Lower leg skin (tissue), 4 donors: ENCODE measurements at places on chromosomes 2 and 18.

DNA sequence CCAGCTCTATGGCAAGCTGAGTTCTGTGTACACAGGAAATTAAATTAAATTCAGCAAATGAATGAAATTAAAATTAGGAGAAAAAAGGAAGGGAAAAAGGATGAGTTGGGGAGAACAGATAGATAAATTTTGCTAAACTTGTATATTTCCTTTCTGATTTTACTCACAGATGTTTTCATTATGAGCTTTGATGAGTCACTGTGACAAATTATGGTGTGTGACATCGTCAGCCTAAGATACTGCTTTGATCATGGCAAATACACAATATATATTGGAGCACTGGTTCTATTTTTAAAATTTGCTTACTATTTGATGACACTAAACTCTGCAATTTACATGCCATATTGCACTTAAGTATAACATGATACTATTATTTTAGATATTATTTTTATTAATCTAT lies 464.6 kb upstream of the SPHKAP start:
- DNase-seq = no peak

- no peak for DNase-seq
Measured at GRCh38 chr18:13436576-13436975, 218.0 kb downstream of the LDLRAD4 start.

- no peak for DNase-seq
Measured at GRCh38 chr18:63774511-63774910, 707 bp upstream of the SERPINB7 start.

- peak; percentile 92 for DNase-seq
Measured at GRCh38 chr18:51110073-51110797, 80.2 kb downstream of the SMAD4 start.

- no peak for DNase-seq
Measured at GRCh38 chr2:142140434-142140845, 9.6 kb upstream of the LRP1B start.

DNA sequence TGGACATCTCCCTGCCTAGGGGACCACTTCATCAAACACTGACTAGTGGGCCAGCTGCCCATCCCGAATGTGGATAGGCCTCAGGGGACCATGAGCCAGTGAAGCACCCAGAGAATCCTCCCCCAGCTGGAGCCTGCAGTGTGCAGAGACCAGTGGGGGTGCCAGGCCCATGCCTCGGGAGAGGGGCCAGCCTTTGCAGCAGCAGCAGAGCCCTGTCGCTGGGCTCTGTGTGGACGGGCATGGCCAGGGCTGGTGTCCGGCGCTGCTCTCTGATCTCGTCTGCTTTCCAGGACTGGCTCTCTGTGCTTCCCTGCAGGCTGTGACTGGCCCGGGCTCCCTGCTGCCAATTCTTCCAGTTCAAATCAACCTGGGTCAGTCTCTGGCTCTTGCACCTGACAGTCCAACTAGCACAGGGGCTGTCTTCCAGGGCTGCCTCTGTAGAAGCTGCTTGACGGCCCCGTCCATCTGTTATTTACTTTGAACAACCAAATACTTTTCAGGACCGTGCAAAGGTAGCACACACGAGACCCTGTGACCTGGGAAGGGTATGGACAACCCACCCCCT lies 11.4 kb downstream of the KCNIP3 start:
- DNase-seq = no peak

DNA sequence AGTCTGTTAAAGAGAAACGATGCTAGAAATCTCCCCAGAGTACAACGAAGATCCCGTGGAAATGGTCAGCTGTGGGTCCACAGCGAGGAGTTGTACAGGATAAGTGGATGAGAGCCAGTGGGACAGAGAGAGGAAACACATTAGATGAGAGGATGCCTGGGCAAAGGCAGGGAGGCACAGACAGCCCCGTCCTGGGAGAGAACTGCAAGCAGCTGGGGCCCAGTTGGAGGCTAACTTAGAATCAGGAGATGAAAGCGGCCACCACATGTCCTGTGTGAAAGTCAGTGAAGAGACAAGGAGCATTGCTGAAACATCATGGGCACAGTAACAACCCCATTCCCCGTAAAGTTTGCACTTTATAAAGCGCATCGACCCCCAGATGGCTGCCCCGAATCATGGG lies 157.5 kb downstream of the RAPGEF4 start:
- DNase-seq = no peak

DNA sequence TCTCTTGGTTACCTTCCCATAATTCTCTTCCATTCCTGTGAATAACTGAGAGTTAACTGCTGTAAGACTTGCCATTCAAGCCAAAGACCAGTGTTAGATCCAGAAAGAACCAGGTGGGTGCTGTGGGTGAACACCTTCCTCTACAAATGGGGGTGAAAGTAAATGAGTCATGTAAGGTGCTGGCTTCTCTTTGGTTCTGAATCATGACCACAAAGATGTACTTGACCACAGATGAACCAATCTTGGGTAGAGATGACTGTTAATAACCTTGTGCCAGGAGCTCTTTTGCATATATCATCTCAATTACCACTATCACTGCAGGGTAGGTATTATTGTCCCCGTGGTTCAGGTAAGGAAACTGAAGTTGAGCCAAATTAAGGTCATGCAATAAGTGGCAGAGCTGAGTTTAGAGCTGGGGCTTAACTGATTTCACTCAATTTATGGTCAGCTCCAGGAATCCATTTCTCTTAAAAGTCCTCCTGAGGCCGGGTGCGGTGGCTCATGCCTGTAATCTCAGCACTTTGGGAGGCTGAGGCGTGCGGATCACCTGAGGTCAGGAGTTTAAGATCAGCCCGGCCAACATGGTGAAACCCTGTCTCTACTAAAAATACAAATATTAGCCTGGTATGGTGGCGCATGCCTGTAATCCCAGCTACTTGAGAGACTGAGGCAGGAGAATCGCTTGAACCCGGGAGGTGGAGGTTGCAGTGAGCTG lies 244.9 kb upstream of the CXCR4 start:
- DNase-seq = no peak

DNA sequence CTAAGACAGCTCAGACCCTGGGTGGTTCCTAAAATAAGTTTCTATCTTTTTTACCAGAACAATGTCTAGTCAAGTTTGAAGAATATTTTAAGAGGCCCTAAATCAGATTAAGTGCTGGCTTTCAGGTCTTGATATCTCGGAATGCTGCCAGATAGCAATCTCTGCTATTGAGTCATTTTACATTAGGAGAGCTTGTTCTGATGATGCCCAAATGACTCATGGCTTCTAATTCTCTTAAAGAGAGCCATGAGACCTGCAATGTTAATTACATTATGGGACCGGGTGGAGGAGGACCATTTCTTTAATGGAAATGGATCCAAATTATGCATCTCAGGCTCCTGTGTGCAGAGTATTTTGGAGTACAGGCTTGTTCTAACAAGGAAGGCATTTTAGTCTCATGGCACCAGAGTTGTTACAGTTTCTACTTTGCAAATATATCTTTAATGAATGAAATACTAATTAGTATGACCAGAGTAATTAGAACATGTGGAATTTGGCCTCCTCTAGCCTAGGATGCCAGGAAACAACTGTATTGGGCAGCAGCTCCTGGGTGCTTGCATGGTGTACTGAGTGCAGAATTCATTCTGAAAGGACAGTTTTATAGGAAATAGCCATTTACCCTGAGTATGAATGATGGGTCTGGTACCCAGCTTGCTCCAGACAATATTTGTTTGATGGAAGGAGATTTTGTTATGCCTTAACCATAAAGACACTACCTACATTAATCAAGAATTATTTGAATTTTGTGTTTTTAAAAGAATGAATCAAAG lies 94.0 kb upstream of the SULT1C3 start:
- DNase-seq = no peak

DNA sequence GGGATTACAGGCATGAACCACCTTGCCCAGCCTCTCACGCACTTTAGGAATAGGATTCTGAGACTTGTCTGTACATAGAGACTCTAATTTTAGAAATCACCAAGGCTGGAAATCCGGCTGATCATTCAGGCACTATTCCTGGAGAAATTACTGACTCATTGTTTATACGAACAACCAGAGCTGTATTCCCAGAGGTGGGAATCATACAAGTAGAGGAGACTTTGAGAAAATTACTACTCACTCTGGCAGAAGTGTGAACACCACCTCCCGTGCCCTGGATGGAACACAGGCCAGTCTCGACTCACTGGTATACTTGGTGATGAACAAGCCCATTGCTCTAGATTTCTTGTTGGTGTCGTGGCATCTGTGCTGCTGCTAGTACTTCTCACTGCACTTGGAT lies 5.8 kb upstream of the ADNP2 start:
- no peak for DNase-seq

GRCh38 chr2:26074676-26075075 lies 40.8 kb downstream of the RAB10 start:
- DNase-seq = no peak

DNA sequence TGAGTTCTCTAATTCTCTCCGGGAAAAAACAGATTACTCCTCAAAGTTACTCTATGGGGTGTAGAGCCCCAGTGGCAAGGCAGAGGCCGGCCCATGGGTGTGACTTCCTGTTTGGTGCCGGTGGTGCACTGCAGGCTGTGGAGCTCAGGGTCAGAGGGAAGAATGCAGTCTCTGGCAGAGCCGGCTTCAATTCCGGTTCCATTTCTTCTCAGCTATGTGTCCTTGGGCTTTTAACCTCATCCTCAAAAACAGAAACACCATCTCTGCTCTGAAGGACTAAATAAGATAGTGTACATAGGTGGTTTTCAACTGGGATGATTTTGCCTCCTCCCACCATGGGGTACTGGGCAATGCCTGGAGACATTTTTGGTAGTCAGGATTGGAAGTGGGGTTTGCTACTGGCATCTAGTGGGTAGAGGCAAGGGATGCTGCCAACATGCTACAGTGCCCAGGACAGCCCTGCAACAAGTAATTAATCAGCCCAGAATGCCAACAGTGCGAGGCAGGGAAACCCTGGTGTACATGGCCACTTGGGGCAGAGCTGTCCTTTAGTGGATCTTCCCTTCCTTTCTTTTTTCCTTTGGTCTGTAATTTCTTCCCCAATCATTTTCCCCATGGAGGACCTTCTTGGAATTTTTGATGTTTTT lies 81.2 kb downstream of the INSIG2 start:
- peak; percentile 87 for DNase-seq

GRCh38 chr2:121790276-121790956 lies 35.0 kb downstream of the TSN start:
- DNase-seq = no peak

DNA sequence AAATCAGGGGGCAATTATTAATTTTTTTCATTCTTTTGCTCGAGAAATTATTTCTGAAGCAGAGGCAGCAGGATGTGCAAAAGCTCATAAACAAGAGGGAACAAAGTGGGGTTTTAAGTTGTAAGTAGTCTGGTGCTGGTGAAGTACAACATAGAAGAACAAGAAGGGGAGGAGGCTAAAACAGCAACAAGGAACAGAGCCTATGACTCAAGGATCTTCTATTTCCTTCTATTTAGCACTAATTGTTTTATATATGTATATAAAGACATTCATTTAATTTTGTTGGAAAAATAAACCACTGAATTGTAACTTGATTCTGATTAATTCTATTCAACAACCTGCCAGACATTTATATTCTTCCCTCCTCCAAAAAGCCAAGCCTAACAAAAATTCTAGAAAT lies 35.0 kb downstream of the YES1 start:
- DNase-seq = no peak

DNA sequence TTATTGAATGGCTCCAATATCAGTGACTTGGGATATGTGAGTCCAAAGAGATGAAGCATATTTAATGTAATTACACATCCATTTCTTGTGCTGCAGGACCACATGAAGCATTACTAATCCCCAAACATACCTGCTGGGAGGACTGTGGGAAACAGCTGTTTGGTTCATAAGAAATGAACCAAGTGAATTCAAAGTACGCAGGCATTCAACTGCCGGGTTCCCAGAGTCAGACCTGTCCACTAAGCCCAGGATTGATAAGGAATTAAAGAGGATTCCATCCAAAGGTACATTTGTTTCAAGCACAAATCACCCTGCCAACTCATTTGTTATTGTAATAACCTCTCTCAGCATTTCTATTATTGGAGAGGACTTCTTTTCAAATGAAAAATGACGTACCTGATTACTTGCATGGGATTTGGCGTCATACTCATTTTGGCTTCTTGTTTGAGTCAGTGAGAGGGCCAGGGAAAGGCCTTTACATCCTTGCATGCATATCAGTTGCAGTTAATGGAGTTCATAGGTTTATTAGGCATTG lies 230.7 kb downstream of the TXNL1 start:
- DNase-seq = no peak
